ENCODE measurements at places on chromosomes 2 and 18.

DNA sequence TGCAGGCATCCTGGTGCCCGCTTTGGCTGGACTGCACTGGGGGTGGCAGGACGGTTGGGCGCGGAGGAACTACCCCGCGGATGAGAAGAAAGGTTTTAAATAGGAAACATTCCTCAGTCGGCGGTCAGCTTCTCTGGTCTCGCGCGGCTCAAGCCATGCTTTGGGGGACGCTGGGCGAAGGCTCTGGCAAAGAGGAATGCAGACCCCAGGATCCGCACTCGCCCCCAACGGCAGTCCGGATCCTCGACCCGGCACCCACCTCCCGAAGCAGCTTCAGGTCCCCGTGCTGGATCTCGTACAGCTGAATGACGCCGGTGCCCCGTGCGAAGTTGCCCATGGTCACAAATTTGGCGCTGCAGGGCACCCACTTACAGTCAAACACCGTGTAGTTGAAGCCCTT, 686 bp upstream of the PNO1 start:
- peak; percentile 44 for DNase-seq

DNA sequence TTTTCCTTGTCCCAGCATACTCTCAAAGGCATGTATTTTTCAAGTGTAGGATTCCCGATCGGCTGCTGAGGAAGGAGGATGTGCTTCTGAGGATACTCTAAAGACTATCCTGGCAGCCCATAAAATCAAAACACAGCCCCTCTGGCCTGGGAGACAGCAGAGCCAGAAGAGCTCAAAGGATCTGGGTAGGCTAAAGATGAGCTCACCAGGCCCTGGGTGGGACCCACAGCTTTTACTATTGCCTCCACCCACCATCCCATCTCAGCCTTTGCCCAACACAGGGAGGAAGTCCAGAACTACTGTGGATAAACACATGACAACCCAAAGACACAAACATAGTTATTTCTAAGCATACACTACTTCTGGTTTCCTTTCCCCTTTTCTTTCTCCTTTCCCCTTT, 79.1 kb upstream of the ZFP36L2 start:
- peak; percentile 32 for DNase-seq

DNA sequence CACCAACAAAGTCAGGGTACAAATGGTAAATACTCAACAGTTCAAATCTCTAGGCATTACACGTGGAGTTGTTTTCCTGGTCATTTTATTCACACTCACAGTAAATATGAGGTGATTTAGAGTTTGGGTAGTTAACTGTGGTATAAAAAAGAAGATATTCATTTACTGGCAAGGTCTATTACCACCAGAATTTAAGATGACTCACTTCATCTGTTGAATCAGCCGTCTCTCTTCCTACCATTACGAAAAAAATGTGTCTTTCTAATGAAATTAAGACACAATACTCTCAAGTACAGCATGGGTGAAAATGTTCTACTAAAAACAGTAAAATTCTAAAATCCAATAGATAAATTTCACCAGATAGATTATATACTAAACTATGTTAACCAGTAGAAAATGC, 21.0 kb upstream of the GPR75 start:
- DNase-seq: peak; percentile 76

- DNase-seq: no peak
Measured at GRCh38 chr2:112194028-112194427, 55.8 kb downstream of the FBLN7 start.

DNA sequence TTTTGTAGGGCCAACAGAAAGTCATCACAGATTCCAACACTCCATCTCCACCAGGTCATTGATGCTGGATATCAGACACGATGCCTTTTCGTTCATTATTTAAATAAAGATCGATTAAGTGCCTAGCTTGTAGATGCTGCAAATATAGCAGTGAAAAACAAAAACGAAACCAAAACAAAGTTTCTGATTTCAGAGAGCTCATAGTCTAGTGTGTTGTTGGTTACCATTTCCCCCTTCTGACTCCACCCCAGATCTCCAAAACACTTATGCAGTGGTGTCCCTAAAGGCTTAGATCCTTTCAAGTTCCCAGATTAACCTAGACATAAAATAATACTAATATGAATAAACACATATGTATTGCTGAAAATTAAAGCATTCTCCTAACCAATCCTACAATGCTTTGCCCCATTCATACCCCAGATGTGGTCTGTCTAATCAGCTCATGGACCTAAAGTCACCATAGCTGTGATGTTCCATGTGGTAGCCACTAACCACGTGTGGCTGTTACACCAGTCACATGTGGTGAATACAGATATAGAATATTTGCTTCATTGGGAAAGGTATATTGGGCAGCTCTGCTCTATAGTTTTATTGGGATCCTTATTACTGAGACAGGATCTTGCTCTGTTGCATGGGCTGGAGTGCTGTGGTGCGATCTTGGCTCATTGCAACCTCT, 787.2 kb downstream of the TDRD15 start:
- no peak for DNase-seq

DNA sequence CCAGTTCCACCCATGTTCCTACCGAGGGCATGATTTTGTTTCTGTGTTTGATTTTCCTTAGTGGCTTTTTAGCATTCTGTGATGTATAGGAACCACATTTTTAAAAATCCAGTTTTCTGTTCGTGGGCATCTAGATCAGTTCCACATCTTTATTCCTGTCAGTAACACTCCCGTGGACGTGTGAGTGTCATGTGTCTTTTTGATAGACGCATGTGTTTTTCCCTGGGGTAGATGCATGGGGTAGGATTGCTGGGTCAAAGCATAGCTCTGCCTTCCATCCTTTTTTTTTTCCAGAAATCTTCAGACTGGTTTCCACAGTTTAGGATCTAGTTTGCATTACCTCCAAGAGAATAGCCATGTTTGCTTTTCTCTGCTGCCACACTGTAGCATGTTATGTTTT, 38.7 kb downstream of the CCDC74A start:
- no peak for DNase-seq

DNA sequence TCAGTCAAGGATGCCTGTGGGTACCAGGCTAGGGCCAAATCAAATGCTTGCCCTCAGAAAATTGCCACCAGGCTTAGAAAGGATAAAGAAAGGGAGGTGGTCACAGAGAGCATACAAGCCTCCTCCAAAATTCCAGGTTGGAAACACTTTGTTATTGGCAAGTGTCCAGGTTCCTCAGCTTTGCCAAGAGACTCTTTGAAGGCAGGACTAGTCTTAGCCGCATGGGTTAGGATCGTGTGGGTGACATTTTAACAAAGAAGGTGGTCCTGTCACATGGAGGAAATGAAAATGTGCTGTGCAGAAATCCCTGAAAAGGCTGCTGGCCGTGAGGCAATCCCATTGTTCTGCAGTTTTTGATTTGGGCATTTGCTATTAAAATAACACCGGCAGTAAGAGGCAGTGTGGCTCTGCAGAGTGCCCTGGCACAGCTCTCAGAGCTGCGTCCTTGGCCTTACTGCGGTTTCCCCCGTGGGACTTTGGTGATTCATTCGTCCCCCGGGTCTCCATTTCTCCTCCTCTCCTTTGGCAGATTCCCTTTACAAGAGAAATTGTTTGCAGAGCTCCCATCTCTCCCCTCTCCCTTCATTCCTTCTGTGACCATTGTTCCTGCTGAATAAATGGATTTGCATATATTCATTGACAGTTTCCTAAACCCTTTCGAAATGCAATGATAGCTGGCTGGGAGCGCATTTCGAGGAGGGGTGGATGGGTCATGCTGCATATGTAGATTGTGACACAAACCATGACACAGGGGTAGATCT, 187.3 kb downstream of the VAPA start:
- peak; percentile 73 for DNase-seq

GRCh38 chr18:77393519-77393918, 143.9 kb downstream of the GALR1 start:
- DNase-seq: no peak

- DNase-seq: no peak
Measured at GRCh38 chr2:241576293-241576654, 17.7 kb downstream of the BOK start.

GRCh38 chr18:9322744-9323143, 11.8 kb upstream of the TWSG1 start:
- DNase-seq: no peak

DNA sequence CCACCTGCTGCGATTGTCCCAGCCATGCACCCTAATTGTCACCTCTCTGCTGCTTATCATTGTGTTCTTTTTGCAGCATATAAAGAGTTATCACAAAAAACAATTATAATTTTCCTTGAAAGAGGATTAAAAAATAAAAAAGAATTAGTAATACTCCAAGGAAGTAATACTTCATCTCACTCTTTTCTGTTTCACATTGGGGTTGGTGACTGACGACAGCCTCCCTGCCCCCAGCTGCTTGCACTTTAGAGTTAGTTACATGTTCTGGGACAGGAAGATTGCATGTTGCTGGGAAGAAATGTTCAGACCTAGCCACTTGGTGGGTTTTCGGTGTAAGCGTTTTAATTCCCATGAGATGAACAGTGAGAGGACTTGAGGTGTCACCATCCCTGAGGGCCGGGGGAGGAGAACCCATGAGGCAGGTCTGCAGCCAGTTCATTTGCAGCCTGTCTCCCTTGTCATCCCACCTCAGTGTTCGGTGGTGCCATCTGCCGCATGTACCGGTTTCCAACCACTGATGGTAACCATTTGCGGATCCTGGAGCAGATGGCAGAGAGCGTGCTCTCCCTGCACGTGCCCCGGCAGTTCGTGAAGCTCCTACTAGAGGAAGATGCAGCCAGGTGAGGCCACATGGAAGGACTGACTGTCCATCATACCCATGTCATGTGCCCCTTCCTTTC, 69.1 kb downstream of the COA5 start:
- DNase-seq: no peak

DNA sequence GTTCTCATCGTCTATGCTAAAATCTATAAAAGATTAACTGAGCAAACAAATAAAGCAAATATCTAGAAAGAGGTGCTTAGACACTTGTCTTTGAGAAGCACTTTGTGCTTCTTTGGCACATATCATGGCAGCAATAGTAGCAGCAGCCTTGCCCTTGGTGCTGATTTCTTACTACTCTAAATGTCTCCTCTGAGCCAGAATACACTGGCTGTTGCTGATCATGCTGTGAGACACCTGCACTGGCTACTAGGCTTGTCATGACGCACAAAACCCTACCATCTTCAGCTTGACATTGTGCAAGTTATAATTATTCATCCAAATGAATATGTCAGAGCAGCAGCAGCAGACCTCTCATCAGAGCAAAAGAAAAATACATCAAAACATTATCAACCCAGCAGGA, 46.7 kb downstream of the FANCL start:
- DNase-seq: no peak

GRCh38 chr2:222669353-222669752, 2.1 kb upstream of the MOGAT1 start:
- no peak for DNase-seq

DNA sequence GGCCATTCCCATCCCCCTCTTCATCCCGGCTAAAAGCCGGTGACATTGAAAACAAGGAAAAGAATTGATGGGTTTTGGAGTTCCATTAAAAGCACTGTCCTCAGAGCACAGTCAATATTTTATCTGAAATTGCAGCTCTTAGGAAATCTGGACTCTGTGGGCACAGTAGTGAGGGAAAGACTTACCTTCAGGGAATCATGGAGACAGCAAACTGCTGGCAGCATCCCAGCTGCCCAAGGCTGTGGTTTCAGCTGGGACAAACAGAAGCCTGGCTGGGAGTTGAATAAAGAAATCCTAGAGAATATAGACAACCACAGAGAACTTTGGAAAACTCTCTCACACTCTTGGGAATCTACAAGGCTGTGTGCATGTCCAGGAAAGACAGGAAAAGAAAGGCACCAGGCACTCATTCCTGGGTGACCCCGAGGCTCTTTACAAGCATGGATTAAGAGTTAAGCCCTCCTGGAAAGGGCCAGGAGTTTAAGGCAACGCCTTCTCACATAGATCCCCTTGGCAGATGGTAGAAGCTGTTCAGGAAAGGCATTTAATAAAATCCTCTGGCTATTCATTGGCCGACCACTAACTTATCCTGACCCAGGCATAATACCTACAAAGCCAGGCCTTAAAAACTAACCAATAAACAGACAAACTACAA, 255.1 kb downstream of the MYT1L start:
- no peak for DNase-seq

- DNase-seq: no peak
Measured at GRCh38 chr18:35694808-35695207, 113.3 kb downstream of the GALNT1 start.

DNA sequence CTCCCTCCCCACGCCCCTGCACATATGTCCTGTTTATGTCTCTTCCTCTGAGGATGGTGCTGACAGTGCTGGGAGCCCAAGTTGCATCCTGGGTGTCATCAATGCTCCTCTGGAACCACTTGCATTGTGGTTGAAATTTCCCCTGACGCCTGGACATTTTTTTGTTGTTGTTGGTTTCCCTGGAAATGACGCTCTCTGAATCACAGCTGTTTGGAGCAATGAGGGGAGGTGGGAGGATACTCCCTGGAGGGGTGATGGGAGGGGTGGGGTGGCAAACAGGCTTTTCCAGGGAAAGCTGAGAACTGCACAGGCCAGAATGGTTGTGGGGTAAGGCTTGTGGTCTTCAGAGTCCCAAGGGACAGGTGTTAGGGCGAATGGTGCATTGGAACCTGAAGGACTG, 29.6 kb downstream of the CELF4 start:
- DNase-seq: peak; percentile 57

DNA sequence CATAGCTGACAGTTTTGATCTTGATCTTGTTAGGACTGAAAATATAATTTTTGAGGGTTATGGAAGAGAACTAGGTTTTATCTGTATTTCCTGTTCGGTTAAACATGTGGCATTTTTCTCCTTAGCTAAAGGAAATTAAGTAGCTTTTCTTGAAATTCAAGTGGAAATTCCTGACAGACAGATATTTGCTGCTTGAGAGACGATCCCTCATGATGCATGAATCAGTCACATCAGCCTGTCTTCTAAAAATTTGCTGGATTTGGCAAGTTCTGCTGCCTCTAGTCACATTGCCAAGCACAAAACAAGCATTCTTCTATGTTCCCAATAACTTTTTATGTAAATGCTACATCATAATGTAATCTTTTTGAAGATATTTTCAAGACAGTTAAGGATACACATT, 201.8 kb upstream of the ATP5MC3 start:
- no peak for DNase-seq

- DNase-seq: peak; percentile 25
Measured at GRCh38 chr18:58866066-58866772, 1.5 kb downstream of the ZNF532 start.

GRCh38 chr2:68746408-68746807, 11.8 kb downstream of the ARHGAP25 start:
- DNase-seq: no peak

DNA sequence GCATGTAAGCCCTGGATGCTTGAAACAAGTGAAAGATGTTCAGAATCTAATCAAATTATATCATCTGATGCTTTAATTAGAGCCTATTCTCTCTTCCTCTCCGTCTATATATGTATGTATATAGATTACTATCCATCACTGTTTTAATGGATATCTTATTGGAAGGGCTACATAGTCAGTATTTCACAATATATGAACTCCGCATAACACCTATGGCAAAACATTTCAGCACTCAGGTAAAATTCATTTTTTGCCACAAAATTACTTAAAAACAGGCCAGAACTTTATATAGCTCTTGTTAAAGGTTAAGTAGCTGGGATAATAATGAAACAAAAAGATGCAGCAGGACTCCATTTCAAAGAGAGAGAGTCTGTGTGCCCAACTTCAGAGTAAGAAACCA, 1.2 kb downstream of the PJVK start:
- no peak for DNase-seq
